ENCODE measurements at places on chromosomes 6 and 20.

GRCh38 chr6:15359335-15359862 lies 113.5 kb downstream of the JARID2 start:
- DNase-seq = no peak

DNA sequence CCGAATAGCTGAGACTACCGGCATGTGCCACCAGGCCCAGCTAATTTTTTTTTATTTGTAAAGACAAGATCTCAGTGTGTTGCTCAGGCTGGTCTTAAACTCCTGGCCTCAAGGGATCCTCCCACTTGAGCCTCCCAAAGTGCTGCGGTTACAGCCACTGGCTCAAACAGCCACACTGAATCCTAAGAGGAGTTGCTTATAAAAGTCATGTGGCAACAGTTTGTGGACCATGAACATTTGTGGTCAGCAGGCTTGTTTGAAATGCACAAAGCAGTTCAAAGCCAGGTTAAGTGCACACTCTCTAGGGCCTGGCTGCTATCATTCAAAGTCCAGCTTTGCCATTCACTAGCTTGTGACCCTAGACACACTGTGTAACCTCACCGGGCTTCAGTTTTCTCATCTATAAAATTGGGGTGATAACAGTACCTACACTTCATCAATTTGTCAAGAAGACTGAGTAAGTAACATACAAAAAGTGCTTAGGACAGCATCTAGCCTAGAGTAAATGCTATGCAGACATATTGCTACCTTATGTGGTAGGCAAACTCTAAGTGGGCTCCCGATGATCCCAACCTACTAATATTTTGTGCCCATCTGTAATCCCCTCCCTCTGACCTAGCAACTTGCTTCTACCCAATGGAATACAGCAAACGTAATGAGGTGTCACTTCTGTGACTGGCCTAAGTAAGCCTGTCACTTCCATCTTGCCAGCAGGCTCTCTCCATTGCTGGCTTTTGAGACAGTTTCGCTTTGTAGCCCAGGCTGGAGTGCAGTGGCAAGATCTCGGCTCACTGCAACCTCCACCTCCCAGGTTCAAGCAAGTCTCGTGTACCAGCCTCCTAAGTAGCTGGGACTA lies 122.9 kb downstream of the ZMYND8 start:
- no peak for DNase-seq

DNA sequence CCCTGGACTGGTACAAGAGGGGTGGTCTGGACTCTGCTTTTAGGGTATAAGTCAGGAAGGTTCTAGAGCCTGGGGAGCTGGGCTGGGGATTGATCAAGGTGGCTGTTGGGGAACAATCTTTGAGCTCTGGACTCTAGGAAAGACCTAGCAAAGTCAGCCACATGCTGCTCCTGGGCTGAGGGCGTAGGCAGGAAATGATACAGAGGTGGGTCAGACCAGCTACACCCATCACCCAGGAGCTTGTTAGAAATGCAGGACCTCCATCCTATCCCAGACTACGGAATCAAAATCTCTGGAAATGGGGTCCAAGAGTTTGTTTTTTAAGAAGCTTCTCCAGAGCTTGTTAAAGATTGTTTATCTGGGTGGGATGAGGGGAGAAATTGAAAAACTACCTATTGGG lies 9.4 kb downstream of the ADTRP start:
- DNase-seq = no peak

DNA sequence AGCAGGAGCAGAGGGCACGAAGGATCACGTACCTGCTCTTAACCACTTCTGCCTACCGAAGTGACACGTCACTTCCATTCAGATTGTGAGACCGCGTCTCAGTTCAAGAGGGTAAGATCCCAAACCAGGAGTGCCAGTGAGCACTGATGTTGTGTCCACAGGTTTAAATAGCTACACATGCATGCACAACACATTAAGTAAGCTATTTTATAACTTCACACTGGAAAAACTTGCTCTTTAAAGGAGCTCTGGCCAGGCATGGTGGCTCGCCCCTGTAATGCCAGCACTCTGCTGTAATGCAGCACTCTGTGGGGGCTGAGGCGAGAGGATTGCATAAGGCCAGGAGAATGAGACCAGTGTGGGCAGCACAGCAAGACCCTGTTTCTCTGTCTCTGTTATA lies 21.1 kb downstream of the ABHD12 start:
- no peak for DNase-seq

- DNase-seq = no peak
Measured at GRCh38 chr6:112665114-112665513, 318.0 kb downstream of the RFPL4B start.
